IMR-90 (cell line): ENCODE measurements at places on chromosomes 4 and X. TPM values are rescaled to one million over a fixed set of nuclear protein-coding genes. Genes with fewer than 3 reads are reported as not detected.
A peak's percentile ranks its signal among the peaks of the same experiment; 100 is the strongest.

DNA sequence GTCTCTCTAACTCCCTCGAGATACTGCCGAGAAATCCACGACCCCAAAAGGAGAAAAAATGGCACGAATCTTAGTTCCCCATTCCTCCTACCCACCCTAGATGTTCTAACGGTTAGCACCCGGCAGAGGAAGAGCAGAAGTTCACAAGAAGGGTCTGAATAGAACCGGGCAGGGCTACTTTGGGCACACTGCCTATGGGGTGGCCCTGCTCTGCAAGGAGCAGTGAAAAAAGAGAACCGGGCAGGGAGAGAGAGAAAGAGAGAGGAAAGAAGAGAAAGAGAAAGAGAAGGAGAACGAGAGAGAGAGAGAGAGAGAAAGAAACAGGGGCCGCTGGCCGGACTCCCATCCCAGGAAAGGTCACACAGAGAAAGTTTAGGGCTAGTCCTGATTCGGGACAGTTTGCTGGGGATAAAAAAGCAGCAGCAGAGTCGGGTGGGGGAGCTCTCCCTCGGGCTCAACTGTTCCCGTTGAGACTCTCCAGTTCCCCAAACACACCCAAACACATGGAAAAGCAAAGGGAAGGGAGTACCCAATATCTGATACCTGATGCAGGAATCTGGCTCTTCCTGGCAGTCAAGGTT, 468 bp downstream of the GLA start:
- DNase-seq = no peak

GRCh38 chr4:44446191-44446590, 2.4 kb downstream of the KCTD8 start:
- no peak for DNase-seq

DNA sequence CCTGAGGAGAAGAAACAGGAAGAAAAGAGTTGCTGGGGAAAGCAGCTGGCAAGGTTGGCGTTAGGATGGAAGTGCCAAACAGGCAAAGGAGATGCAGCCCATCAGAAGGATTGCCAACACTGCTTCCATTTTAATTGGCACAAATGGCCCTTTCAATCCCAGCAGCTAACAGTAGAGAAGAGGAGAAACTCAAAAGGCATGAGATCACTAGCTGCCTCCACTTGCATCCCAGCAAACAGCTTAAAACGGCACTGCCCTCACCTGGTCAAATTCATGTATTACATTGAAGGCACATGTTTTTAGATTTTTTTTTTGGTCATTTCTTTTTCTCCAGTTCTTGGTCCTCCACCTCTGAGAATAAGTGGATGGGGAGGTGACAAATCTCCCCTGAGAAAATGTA, 14.9 kb upstream of the LOC101059915 start:
- DNase-seq = peak; percentile 59

GRCh38 chr4:38178392-38178995, 218.3 kb downstream of the PTTG2 start:
- DNase-seq = no peak

- DNase-seq = no peak
These were observed 126.3 kb upstream of the EMCN start for GRCh38 chr4:100644150-100644549.

- no peak for DNase-seq
These were observed 42.2 kb upstream of the HGFAC start for GRCh38 chr4:3399277-3400194.

DNA sequence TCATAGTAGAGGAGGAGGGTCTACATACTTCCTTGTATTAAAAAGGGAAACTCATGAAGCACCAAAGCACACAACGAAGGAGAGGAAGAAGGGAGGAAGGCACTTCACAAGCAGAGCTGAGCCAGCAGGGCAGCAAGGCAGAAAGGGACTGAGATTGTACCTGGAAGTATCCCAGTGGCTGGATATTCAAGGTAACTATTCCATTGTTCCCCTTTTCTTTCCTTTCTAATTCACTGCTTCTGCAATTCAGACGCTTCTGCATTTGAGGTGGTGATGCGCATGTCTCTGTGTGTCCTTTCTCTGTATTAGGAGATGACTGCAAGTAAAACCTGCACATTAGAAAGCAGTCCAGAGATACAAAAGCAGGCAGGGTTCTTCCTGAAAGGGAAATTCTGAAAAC, 54.9 kb downstream of the UBQLN2 start:
- no peak for DNase-seq

DNA sequence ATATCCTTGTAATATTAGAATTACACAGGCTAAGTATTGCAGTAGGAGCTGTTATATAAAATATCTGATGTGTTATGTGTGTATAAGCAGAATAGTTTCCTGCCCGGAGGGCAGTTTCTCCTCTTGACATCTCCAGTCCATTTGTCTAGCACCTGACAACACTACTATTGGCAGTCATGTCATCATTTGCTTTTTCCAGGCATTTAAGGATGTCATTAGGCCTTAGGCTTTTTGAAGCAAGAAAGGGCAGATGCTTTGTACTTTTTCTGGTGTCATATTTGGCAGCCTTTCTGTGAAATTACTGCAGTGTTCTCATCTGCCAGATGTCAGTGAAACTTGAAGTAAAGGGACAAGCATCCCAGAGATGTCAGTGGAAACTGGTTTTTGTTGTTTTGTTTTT, 2017.6 kb upstream of the IGFBP7 start:
- DNase-seq = no peak

DNA sequence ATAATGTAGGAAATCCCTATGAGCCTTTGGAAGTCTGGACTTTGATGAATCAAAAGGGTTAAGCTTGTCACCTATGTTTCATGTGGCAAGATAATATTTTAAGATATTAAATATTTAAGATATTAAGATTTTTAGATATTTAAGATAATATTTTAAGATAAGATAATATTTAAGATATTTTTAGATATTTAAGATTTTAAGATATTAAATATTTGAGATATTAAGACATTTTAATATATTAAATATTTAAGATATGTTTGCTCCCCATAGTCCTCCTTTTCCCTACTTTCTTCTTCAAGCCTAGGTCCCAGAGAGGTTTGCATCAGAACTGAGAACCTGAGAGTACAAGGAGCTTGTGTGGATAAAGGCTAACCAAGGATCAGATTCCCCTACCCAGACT, 478.4 kb upstream of the IGFBP7 start:
- no peak for DNase-seq

- DNase-seq = no peak
These were observed 730.2 kb downstream of the KCTD8 start for GRCh38 chr4:43718369-43718768.

DNA sequence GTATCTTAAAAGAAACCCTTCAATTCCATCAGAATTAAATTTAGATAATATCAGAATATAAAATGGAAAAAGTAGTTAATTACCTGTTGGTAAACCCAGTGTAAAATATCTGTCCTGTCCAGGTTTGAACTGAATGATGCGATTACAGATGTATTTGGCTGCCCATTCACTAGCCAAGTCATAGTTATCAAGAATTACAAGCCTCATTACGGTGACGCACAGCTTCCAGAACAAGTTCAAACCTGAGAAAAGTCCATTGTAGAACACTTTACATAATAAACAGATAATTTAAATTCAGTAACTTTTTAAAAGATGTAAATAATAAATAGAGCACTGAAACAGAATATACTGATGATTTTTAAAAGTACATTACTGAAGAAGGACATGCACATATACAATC, 4.4 kb downstream of the GNPDA2 start:
- DNase-seq = no peak

GRCh38 chrX:6732101-6732500, 197.2 kb upstream of the VCX3A start:
- DNase-seq = no peak

GRCh38 chrX:122421434-122422121, 762.5 kb upstream of the GRIA3 start:
- no peak for DNase-seq

GRCh38 chr4:47562297-47562696, 77.2 kb downstream of the ATP10D start:
- DNase-seq = no peak

The NRK gene
- 2.7 and 3.6 TPM in 2 replicates for total RNA-seq

The NSG1 gene
- 0.56 and 0.72 TPM in 2 replicates for total RNA-seq

The EXOC1 gene
- 47.5 and 49.5 TPM in 2 replicates for total RNA-seq

The STAP1 gene
- not detected in 2 replicates for total RNA-seq

The SMC1A gene
- total RNA-seq = 41.0 and 43.0 TPM in 2 replicates

The CXCR3 gene
- total RNA-seq = not detected in 2 replicates
